Ureter (tissue), 1 donor: ENCODE measurements at places on chromosomes 3 and 15. TPM values are rescaled to one million over a fixed set of nuclear protein-coding genes. Genes with fewer than 3 reads are reported as not detected.

DNA sequence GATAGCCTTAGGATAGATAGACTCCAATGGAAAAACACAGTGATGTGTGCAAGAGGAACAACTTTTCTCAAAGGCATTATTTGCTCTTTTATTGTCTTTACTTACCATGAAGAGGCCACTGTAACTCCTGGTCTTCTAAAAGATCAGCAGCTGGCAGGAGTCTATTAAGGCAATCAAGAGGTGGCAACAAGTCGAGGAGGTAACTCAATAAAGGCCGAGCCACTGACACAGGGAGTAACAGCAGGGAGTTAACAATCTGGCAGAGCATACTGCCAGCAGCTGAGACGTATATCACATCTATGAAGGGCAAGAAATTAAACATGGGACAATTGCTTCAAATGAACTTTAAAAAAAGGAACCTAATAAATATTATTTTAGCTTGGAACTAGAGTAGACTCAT lies 106.2 kb downstream of the HERC1 start:
- DNase-seq = no peak

DNA sequence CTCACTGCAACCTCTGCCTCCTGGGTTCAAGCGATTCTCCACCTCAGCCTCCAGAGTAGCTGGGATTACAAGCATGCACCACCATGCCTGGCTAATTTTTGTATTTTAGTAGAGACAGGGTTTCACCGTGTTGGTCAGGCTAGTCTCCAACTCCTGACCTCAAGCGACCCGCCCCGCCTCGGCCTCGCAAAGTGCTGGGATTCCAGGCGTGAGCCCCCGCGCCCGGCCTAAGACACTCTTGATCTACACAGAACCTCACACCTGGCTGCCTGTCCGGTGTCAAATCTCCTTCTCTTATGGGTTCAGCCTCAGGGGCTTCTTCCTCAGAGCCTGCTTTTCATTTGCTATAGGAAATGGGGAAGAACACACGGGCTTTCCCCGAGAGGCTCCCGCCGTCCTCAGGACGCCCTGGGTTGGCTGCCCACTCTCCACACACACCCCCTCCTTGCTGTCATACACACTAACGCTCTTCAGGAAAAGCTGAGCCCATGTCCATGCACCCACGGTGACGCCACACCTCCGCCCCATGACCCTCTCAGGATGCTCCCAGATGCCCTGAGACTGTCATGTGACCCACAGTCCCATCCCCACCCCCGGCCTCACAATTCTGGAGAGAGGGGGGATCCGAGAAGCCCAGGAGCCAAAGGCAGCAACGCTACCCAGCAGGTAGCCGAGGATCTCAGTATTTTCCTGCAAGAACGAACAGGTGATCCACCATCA lies 10.4 kb downstream of the TMEM44 start:
- DNase-seq = no peak

DNA sequence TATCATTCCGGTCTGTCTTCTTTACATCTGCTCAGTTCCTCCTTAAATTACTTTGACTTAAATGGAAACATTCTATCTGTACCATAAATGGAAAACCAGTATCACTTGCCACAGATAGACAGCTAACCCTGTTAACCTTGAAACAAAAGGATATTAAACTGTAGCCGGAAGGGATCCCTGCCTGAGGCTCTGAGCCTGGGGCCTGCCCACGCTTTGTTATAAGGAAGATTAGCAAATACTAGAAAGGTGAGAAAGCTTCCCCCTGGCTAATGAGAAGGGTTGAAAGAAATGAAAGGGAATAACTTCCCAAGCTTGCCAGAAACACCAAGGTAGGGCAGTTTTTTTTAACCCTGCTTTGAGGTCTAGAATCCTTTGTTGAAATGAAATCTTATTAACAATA lies 927.6 kb downstream of the FHIT start:
- DNase-seq = no peak

GRCh38 chr3:141153679-141153966 lies 78.0 kb upstream of the PXYLP1 start:
- no peak for DNase-seq

- DNase-seq = no peak
Observed at GRCh38 chr3:146888176-146888575, 283.0 kb upstream of the PLSCR5 start.

DNA sequence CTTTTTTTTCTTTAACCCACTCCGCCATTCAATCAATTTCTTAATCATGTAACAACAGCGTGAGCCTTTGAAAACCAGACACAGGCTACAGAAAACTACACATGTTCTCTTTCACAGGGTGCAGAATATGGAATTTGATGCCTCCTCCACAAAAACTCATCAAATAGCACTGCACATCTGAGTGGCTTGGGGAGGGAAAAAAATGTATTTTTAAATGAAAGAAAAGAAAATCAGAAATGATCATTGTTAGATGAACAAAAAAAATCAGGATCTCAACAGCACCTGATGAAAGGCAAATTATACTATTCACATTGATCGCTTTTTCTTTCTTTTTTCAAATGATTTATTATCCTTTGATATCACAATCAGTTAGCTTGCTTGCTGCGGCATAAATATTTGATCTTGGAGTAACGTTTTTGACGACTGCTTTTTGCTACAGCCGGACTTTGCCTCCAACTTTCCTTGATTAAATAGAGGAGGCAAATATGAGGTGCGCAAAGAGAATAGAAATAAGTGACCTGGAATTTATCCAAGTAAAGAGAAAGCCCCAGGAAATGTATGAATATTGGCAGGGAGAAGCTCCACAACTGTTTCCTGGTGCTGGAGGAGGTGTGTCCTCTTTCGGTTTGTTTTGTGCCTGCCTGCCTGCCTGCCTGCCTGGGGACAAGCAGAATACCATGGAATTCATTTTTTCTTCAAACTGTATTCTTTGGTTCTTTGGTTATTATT lies 63.1 kb downstream of the EDEM1 start:
- DNase-seq = no peak

- no peak for DNase-seq
Observed at GRCh38 chr15:38299216-38299615, 46.6 kb downstream of the SPRED1 start.

DNA sequence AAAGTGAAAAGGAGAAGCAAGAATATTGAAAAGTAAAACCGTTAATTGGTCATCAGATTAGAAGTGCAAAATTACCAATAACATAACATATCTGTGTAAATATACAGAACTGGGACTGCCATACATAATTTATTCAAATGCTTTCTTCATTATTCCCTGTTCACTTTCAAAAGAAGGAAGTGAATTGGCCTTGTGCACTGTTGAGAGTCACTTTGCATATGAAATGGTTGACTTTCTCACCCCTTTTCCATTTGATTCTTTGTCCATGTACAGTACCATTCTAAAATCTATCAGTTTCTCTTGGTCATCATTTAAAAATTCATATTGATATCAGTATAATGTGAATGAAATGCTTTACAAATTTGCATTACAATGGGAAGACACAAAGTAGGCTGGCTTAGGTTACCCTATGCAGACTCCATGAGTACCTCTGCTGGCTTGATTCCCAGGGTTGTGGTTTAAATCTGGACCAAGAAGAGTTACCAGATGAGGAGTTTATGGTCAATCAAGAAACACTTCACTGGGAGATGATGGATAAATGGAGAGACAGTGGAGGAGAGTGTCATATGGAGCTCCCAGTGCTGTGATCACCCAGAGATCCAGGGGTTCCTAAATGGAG lies 210.9 kb upstream of the TOPAZ1 start:
- no peak for DNase-seq

GRCh38 chr3:16528581-16528993 lies 15.1 kb upstream of the RFTN1 start:
- DNase-seq = no peak

DNA sequence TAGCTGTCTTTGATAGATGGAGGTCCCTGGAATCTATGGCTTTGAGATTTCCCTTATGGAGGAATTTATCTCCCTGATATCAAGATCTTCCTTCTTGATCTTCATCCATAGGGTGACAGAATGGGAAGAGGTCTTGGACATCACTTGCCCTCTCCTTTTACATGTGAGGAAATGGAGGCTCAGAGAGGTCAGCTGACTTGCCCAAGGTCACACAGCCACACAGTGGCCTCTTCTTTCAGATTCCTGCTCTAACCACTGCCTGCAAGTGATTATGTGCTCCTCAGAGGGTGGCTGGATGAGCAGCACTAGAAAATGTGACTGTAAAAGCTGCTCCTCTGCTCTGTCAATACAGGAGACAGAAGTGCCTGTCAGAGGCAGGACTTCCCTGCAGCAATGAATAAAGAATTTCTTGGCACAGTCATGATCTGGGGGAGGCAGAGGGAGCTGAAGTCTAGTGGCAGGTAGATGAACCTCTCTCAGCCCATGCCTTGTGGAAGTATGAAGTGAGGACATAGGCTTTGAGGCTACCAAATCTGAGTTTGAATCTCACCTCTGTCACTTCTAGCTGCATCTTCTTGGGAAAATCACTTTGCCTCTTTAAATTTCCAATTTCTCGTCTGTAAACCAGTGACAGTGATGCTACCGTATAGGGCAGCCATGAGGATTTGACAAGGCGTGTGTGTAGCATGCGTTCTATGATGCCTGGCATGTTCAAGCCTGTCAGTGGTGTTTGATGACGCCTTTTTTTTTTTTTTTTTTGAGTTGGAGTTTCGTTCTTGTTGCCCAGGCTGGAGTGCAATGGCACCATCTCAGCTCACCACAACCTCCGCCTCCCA lies 12.0 kb downstream of the SSUH2 start:
- no peak for DNase-seq

- no peak for DNase-seq
Observed at GRCh38 chr3:194561306-194561974, 71.8 kb downstream of the TMEM44 start.

- DNase-seq = peak; percentile 76
Observed at GRCh38 chr3:155233213-155233612, 60.3 kb downstream of the STRIT1 start.

DNA sequence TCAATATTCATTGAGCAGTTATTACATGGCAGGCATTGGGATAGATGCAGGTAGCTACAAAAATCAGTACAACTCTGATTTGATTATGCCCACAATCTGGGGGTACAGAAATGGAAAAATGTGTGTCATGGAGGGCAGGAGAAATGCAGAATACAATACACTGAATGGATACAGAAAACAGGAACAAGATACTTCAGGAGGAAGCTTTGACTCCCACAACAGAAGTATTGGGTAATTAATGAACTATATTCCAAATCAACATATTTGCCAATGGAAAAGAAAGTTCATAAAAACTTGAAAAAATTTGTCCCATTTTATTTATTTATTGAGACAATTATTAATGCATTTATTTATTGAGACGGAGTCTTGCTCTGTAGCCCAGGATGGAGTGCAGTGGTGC lies 207.0 kb downstream of the SUCLG2 start:
- no peak for DNase-seq

GRCh38 chr3:111970376-111970775 lies 8.4 kb upstream of the ABHD10 start:
- DNase-seq = no peak

GRCh38 chr3:127730666-127731295 lies 58.0 kb downstream of the ABTB1 start:
- no peak for DNase-seq

DNA sequence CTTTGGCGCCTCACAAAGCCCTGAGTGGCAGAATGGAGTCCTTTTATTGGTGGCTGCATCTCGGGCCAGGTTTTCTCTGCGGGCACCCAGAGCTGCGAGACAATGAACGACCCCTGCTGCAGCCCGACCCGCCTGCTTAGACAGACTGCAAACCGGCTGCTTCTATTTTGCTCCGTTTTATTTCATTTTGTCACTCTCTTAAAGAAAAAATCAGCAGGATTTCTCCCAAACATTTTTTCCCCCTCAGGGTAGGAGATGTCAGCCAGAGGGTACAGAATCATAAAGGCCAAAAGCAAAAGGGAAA lies 64.8 kb downstream of the OXNAD1 start:
- DNase-seq = no peak

Gene C15orf62
- total RNA-seq = 0.52 TPM

Gene MUSTN1
- total RNA-seq = 15.9 TPM

Gene IL1RAP
- total RNA-seq = 32.0 TPM

Gene CSPG4
- total RNA-seq = 31.0 TPM

Gene GP9
- total RNA-seq = not detected

Gene RTP1
- total RNA-seq = not detected

Gene ACSBG1
- 1.6 TPM for total RNA-seq
